ENCODE measurements at places on chromosomes 11 and 22. TPM values are rescaled to one million over a fixed set of nuclear protein-coding genes. Genes with fewer than 3 reads are reported as not detected.
A peak's percentile ranks its signal among the peaks of the same experiment; 100 is the strongest.

DNA sequence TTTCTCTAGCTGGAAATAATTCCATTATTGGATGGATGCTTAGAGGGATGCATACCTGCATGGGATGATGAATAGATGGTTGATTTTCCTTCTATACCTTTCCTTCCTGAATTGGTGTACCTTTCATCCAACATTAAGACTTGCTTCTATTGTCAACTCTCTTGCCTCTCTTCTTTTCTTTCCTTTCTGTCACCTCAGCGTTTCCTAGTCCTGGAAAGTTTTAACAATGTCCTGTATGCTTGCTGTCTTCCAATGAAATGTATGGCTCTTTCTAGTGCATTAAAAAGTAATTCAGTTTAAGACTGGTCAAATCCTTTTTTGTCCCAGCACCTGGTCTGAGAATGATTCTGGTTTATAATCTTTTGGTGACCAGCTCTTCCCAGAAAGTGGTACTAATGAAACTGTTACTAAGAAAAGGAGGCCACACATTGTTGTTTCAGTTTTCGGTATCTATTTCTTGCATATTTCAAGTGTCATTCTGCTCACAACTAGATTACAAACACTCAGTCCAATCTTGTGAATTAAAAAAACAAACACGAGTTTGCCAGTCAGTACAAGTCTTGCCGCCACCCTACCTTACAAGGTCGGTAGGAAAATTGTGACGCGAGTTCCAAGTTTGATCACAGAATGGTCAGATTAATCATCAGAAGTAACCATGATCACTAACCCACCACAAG lies 8.0 kb downstream of the POU2AF1 start:
- H3K27me3 ChIP-seq: no peaks in the 10 kb centered on the region
- H3K27ac ChIP-seq: no peak overlapping the region
- no peaks in the 10 kb centered on the region for H3K36me3 ChIP-seq
- H3K4me1 ChIP-seq: no peaks in the 10 kb centered on the region
- no peak for DNase-seq
- H3K4me3 ChIP-seq: no peak overlapping the region

- H3K27ac ChIP-seq: peak overlapping the region; percentile 21
- DNase-seq: no peak
- H3K27me3 ChIP-seq: no peaks in the 10 kb centered on the region
- no peaks in the 10 kb centered on the region for H3K36me3 ChIP-seq
Observed at GRCh38 chr11:108733479-108734116, 68.7 kb downstream of the DDX10 start.

PLAAT3 gene
- 55.7 TPM for polyA plus RNA-seq

- H3K36me3 ChIP-seq: no peaks in the 10 kb centered on the region
- H3K4me1 ChIP-seq: peaks cover 59% of the 10 kb centered on the region
- H3K27me3 ChIP-seq: no peaks in the 10 kb centered on the region
- H3K27ac ChIP-seq: peak overlapping the region; percentile 13
- no peak overlapping the region for H3K4me3 ChIP-seq
Observed at GRCh38 chr11:114174712-114175495, 115.4 kb downstream of the ZBTB16 start.

DNA sequence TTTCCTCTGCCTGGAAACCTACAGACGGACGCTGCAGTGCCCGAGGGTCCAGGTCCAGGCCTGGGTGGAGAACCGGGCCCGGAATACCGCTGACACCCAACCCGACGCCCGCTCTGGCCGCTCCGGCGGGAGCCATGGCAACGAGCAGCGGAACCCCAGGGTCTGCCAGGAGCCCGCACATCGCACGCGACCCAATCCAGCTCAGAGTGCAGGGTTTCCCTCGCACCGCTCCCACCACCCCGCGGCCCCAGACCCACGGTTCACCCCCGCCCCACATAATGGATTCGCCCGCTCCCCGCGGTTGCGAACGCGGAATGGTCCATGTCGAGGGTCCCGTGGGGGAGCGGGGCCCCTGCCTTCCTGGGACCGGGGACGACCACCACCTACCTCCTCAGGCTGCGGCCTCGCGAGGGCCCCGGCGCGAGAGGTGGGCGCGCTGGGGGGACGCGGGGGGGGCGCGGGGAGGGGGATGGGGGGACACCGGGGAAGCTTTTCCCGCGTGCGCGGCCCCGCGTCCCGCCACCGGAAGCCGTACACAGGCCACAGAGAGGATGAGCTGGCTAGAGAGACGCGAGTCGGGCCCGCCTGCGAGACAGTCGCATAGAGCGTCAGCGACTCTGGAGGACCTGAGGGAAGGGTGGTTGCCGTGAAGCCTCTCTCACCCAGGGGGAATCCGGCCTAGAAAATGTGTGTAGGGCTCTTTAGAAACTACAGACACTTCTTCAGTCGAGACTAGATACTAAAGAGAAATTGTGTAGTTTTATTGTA lies at the start of gene SSRP1:
TSS of gene SSRP1 (minus strand) at position 550 of the 768 bp plus-strand sequence. CDS start 771 bp downstream, outside the sequence.
- peak; percentile 90 for DNase-seq
- no peaks in the 10 kb centered on the region for H3K27me3 ChIP-seq
- H3K27ac ChIP-seq: peak within 1 kb of the TSS; percentile 43
- peak within 1 kb of the TSS; percentile 88 for H3K4me3 ChIP-seq
- peaks cover 2% of the 10 kb centered on the region for H3K4me1 ChIP-seq
- H3K36me3 ChIP-seq: peaks cover 6% of the 10 kb centered on the region

GRCh38 chr11:37406651-37407050 lies 808.6 kb upstream of the RAG2 start:
- H3K4me1 ChIP-seq: no peaks in the 10 kb centered on the region
- H3K36me3 ChIP-seq: no peaks in the 10 kb centered on the region
- no peaks in the 10 kb centered on the region for H3K27me3 ChIP-seq
- no peak overlapping the region for H3K4me3 ChIP-seq
- no peak for DNase-seq
- H3K27ac ChIP-seq: no peak overlapping the region

DNA sequence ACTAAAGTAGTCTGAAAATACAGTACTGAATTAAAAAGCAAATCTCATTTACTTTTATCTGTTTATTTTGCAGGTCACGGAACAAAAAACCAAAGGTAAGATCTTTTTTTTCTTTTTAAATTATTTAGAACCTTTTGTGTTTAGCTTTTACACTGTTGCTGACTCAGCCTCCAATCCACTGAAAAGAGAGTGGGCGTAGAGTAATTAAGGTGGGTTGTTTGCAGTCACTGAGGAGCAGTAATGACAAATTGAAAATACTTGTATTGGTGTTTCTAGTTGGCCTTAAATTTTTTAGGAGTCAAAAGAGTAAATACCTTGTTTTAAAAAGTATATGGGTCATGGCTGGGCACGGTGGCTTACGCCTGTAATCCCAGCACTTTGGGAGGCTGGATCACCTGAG lies 73.4 kb downstream of the TNRC6B start:
- H3K4me3 ChIP-seq: no peak overlapping the region
- H3K27me3 ChIP-seq: no peaks in the 10 kb centered on the region
- H3K4me1 ChIP-seq: no peaks in the 10 kb centered on the region
- no peak for DNase-seq
- H3K27ac ChIP-seq: no peak overlapping the region

TH gene
- not detected for polyA plus RNA-seq
